ENCODE measurements at places on chromosomes 5 and 9.

DNA sequence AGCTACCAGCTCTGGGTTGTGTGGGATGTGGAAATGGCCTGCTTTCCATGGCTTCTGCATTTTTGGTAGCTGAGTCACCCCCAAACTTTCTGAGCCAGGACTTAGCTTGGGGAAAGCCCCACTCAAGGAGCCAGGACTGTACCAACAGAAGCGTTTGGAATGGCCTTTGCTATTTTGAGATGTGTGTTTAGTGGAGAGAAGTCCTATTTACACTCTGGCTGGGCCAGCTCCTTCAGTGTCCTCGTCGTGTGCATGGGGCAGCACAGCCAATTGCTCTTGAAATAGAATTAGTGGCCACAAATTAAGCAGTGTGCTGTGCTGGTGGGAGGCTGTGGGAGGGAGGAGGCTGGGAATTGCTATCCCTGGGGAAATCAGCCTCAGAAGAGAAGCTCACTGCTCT, 51.6 kb downstream of the ENTREP1 start:
- DNase-seq = no peak

DNA sequence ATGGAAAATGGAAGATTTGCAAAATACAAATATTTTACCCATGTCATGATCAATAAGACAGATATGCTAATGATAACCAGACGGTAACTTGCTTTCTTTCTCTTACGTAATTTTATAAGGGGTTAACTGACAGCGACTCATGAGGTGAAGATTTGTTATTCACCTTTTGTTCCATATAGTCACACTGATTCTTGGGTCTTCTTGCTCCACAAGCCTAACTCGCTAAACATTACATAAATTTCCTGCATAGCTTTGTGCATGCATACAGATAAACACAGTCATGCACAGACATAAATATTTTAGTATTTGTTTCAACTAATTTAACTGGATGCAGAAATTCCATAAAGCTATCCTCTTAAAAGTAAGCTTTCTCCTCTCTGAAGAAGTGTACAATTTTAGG, 225.9 kb downstream of the VPS13A start:
- no peak for DNase-seq

- no peak for DNase-seq
Observed at GRCh38 chr9:95082401-95083084, 235.0 kb downstream of the FANCC start.

GRCh38 chr5:143938230-143938629, 126.3 kb downstream of the HMHB1 start:
- no peak for DNase-seq

- no peak for DNase-seq
Observed at GRCh38 chr5:91611746-91612145, 228.6 kb upstream of the ARRDC3 start.

- DNase-seq = no peak
Observed at GRCh38 chr9:69949396-69949795, 94.3 kb upstream of the MAMDC2 start.

- no peak for DNase-seq
Observed at GRCh38 chr9:17996728-17997127, 417.9 kb downstream of the SH3GL2 start.

DNA sequence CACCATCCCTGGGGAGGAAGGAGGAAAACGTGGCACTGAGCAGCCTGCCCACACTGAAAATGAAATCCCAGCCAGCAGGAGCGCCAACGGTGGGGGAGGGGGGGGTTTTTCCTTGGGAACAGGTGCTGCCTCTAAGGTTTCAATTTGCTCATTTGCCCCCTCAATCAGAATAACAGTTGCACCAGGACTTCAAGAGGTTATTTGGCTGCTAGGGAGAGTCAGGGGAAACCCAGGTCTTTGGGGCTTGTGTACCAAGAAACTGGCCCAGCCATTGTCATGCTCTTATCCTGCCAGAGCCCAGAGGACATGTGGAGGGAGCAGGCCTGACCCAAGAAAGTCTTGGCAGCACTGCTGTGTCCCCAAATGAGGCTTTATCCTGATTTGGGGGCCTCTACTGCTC, 66.5 kb downstream of the NDFIP1 start:
- DNase-seq = no peak

DNA sequence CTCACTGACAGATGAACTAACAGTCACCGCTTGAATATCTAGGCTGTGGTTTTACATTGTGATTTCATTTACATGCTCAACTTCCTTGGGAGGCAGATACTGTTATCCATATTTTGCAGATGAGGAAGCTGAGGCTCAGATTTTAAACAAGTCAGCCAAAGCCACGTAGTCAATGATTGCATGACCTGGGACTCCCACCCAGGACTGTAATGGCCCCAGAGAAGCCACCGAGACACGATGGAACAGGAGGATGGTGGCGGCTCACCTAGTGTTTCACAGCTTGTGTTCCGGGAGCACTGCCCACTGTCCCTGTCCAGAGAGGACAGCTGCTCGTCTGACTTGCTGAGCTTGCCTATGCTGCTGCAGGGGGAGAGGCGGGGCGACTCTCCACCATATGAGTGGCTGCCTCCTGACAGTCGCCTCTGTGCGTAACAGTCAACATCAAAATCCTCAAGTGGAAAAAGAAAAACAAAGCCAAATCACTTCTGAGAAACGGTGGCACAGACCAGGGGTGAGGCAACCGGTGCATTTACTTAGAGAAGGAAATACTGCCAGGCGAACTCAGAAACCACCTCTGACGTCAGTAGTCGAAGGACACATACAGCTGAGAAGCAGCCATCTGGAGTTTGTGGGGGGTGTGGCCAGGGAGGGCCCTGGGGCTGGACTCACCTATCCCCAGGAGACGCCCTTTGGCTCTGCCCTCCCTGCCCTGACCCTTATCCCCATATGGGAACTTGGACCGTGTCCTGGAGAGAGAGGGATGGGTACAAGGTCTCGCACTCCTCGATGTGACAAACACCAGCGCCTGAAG, 82.5 kb downstream of the PRRT1B start:
- no peak for DNase-seq

DNA sequence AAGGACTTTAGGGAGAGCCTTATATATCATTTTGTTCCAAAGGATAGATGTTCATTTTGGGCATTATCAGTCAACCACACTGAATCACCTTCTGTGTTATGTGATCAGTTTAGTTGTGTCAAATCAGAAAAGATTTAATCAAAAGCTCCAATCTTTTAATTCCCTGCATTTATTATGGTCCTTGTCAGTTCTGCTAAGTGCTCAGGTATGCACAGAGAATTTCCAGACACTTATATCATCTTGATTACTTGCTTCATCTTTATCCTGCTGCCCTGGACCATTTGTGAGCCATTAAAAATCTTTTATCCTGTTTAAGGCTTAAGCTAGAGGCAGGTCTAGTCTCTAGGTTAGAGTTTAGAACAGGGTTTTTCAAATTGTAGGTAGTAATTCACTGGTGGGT, 179.1 kb downstream of the CWC27 start:
- no peak for DNase-seq

- DNase-seq = no peak
Observed at GRCh38 chr5:1463326-1464095, 18.3 kb upstream of the SLC6A3 start.

DNA sequence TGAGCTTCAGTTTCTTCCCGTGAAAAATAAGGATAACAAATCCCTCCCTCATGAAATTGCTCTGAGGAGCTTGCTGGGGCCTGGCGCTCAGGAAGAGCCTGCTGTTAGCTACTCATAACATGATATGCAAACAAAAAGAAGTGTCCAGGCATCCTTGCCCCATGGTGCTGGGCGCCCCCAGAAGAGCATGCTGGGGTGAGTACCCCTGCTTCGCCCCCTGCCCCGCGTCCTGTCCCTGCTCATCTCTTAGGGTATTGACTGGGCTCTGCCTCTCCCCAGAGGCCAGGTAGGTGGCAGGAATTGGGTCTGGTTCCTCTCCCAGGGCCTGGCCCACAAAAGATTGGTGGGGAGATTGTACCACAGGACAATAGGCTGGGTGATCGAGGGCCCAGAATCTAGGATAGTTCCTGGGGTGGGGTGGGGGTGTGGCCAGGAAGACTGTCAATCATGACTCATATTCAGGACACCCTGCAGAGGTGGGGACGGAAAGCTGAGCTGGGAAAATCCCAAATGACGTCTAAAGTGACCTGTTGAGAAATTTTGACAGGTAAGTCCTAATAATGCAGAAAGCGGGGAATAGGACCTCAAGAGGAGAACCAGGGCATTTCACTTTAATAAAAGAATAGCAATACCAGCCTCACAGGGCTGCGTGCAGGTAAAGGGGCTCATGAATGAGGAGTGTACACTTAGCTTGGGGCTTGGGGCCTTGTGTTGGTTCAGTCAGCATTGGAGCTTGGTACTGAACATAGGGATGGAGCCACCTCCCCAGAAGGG, 8.9 kb downstream of the PITX1 start:
- no peak for DNase-seq

GRCh38 chr5:109942646-109943045, 252.9 kb downstream of the MAN2A1 start:
- DNase-seq = no peak

GRCh38 chr5:132354381-132355139, 14.9 kb upstream of the SLC22A5 start:
- DNase-seq = no peak

DNA sequence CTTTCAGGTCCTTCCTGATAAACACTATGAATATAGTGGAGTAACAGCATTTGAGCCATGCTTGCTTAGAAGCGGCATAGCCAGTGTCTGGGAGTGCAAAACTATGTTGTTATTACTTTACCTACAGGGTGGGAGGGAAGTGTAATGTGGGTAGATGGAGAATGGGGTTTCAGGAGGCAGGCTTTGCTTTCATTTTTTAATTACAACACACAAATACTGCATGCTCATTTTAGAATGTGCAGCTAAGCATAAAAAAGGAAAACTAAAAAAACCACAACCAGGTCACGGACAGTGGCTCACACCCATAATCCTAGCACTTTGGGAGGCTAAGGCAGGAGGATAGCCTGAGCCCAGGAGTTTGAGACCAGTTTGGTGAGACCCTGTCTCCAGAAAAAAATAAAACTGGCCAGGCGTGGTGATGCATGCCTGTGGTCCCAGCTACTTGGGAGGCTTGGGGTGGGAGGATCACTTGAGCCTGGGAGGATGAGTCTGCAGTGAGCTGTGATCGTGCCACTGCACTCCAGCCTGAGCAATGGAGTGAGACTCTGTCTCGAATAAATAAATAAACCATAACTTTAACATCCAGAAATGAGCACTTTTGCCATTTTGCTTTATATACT, 20.2 kb downstream of the HAVCR1 start:
- no peak for DNase-seq

GRCh38 chr5:176809544-176810080, 747 bp upstream of the UNC5A start:
- no peak for DNase-seq

- no peak for DNase-seq
Observed at GRCh38 chr5:22910523-22910922, 57.4 kb upstream of the CDH12 start.

- no peak for DNase-seq
Observed at GRCh38 chr5:34509392-34509791, 146.7 kb upstream of the RAI14 start.

DNA sequence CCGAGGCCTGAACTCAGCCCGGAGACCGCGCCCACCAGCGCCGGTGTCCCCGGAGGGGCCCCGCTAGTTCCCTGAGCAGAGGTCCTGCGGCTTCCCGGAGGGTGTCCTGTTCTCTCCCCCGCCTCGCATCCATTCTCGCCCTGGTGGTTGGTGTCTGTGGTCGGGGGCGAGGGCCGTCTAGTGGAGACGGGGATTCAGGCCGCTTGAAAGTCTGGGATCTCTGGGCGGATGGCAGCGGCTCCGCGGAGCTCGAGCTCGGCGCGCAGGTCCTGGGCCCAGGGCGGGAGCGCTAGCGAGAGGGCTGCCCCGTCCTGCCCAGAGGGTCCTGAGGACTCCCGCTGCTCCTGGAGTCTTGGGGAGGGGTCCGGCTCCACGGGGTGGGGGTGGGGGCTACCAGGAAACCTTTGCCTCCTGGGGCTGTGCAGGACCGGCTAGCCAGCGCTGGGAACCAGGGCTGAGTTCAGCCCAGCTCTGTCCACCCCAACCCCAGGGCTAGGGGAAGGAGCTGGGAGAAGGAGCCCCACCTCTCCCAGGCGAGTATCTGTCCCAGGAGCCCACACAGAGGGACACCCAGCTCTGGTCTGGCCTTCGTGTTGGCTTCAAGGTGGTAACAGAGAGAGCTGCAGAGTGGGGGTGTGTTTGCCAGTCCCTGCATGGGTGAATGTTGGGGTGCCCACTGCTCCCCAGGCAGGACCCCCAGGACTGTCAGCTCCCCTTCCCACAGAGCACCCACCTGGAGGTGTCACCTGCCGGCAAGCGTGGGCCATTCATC, 4.0 kb downstream of the TOR4A start:
- no peak for DNase-seq

GRCh38 chr5:114822436-114822835, 347.3 kb downstream of the TRIM36 start:
- no peak for DNase-seq

- no peak for DNase-seq
Observed at GRCh38 chr5:173498286-173498685, 118.2 kb downstream of the BOD1 start.

- DNase-seq = no peak
Observed at GRCh38 chr5:52531105-52531504, 256.6 kb upstream of the ITGA1 start.

DNA sequence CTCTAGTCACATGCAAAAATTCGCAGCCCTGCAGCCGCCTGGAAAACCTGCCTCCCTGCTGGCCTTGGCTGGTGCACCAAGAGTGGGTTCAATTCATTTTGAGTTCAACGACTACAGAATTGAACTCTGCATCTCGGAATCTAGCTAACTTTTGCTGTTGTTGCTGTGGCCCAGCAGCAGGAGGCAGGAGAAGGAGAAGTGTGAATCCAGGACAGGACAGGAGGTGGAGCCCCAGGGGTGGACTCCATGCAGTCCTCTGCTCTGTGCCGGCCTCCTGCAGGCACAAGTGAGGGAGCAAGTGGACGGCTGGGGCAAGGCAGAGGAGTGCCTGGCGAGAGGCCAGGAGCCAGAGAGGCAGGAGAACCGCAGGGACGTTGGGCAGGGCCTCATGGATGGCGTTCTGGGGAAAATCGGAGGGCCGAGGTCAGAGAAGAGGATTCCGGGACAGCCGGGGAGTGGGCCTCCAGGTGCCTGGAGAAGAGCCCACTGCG, 214.2 kb downstream of the FANCC start:
- DNase-seq = no peak

DNA sequence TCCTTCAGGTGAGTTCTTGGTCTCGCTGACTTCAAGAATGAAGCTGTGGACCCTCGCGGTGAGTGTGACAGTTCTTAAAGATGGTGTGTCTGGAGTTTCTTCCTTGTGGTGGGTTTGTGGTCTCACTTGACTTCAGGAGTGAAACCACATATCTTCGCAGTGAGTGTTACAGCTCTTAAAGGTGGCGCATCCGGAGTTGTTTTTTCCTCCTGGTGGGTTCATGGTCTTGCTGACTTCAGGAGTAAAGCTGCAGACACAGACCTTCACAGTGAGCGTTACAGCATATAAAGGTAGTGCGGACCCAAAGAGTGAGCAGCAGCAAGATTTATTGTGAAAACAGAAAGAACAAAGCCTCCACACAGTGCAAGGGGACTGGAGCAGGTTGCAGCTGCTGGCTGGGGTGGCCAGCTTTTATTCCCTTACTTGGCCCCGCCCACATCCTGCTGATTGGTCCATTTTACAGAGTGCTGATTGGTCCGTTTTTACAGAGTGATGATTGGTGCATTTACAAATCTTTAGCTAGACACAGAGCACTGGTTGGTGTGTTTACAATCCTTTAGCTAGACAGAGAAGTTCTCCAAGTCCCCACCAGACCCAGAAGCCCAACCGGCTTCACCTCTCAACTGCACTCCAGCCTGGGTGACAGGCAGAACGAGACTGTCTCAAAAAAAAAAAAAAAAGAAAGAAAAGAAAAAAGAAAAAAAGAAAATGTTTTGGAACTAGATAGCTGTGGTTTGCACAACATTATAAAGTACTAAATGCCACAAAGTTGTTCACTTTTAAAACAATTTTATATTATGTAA, 9.1 kb upstream of the ERMP1 start:
- DNase-seq = no peak

- DNase-seq = peak; percentile 31
Observed at GRCh38 chr5:61055434-61056006, 106.7 kb downstream of the SMIM15 start.

Measured in globus pallidus (tissue), 1 donor.